ENCODE measurements at places on chromosomes 1 and 21.
A peak's percentile ranks its signal among the peaks of the same experiment; 100 is the strongest.

- no peak for DNase-seq
Measured at GRCh38 chr1:25747046-25747719, 52.8 kb upstream of the SELENON start.

DNA sequence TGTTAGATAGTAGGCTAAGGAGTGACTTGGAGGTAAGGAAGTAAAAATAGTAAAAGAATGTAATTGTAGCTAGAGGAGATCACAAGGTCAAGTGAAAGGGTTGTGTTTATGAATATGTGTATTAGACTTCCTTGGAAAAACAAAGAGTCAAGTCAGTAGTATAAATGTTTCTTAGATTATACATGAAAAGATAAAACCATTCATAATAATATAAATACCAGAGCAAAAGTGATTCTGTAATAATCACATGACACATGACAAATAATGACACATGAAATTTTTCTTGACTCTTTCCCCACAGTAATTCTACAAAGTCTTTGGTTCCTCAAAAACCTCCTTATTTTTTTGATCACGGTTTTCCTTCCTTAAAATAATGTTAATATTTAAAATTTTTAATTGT lies 56.4 kb downstream of the IVNS1ABP start:
- no peak for DNase-seq

GRCh38 chr1:207860531-207860930 lies 50.4 kb downstream of the CD34 start:
- no peak for DNase-seq

GRCh38 chr1:91952187-91952586 lies 3.0 kb downstream of the BRDT start:
- no peak for DNase-seq

- no peak for DNase-seq
Measured at GRCh38 chr21:33856893-33857527, 58.6 kb downstream of the ATP5PO start.

DNA sequence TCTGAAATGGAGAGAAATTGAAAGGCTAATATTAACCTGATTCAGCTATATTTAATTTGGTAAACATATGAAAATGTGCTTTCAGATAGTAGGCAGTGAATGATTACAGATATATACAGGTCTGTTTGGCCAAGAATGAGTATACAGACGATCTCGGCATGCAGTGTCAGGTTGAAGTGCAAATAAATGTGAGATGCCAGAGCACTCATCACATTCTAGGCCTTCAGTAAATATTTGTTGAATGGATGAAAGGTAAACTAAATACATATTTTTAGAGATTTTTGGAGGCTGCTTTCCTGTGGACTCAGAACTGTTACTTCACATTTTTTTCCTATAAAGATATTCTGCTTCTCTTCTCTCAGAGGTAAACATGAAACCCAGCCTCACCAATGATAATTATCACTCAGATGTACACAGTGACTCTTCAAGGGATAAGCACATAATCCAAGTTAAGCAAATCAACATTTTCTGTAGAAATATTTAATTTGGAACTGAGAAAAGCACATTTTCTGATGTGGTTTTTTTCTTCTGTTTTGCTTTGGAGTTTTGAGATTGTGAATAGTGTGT lies 702.9 kb downstream of the BRINP3 start:
- no peak for DNase-seq

- DNase-seq, result no peak
Measured at GRCh38 chr1:169090308-169090899, 16.1 kb upstream of the ATP1B1 start.

GRCh38 chr1:205632669-205633169 lies 908 bp upstream of the ELK4 start:
- DNase-seq, result no peak

GRCh38 chr1:214004014-214004413 lies 16.2 kb downstream of the PROX1 start:
- DNase-seq, result no peak

DNA sequence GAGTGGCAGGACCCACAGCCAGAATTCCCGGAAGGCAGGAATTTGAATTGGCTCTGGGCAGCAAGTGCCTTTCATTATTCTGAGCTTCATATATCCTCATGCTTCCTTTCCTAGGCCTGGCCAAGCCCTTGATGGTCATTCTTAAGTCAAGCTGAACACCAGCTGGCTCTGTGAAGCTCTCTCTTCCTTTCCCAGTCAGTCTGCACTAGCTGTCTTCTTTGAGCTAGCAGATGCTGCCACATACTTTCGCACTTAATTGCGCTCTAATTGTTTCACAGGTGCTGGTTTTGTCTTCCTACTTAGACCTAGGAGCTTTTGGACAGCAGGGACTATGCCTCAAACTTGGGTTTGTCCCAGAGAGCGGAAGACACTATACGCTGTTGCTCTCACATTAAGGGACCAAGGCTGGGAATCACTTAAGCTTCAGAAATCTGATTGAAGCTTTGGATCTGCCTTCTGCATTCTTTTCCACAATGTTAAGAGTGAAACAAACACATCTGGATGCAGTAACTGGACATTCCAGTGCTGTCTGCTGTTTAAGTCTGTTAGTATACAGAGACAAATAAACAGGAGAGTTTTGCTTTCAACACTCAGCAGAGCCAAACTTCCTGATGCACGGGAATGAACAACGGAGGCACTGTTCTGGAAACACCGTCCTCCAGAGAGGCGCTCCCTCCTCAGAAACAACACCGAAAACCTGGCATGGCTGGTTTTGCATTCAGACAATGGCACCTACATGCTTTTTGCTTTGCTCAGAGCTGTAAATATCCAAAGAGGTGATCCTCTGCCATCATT lies 2.2 kb downstream of the TLR5 start:
- DNase-seq, result no peak

DNA sequence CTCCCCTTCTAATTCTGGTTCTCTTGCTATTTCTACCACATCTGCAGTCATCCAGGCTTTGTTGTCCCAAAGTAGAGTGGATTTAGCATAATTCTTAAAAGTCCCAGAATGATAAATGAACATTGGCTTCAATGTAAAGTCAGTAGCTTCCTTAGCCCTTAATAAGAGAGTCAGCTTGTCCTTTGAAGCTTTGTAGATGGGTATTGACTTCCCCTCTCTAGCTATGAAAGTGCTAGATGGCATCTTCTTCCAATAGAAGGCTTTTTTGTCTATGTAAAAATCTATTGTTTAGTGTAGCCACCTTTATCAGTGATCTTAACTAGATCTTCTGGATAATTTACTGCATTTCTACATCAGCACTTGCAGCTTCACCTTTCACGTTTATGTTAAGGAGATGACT lies 181.4 kb upstream of the B3GALT2 start:
- DNase-seq, result no peak

GRCh38 chr1:42955311-42956063 lies 3.2 kb downstream of the SLC2A1 start:
- no peak for DNase-seq

GRCh38 chr1:91836331-91837040 lies 49.5 kb downstream of the TGFBR3 start:
- no peak for DNase-seq

DNA sequence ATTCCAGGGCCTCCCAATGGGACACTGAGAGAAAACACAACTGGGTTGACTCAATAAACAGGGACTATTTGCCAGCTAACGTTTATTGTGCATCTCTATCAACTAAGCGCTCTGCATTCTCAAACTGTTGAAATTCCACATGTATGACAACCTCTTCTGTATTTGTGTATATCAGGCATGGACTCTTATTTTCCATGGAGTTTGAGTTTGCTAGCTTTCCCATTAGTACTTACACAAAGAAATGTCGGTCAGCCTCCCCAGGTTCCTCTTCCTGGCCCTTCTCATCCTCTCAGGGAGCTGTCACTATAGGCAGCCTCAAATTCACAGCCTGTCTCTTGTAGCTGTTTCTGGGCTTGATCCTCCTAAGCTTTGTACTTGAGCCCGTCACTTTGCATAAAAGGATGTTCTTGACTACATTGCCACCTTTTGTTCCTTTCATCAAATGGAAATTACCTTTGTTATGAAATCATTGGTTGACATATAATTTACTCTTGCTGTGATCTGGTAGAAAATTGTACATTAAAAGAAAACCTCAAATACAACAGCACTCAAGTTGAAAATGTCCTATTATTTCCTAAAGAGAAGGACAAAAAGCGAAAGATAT lies 60.0 kb upstream of the NTPCR start:
- no peak for DNase-seq

DNA sequence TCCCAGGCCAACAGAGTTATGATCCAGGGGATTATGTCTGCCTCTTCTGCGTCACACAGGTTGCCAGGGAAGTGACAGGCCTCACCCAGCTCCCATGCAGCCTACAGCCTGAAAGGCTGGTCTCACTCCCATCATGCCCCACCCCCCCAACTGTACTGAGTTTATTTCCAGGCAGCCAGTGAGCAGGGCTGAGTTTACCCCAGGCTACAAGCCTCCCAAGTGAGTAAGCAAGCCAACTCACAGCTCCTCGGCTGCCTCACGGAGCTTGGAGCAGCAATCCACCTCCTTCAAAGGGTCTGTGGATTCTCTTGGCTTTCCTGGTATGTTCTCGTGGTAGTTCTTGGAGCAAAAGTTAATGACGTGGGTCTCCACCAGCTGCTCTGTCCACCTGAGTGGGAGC lies 1147.6 kb upstream of the ADGRL4 start:
- DNase-seq, result no peak

GRCh38 chr1:87905651-87906050 lies 577.0 kb downstream of the LMO4 start:
- no peak for DNase-seq

DNA sequence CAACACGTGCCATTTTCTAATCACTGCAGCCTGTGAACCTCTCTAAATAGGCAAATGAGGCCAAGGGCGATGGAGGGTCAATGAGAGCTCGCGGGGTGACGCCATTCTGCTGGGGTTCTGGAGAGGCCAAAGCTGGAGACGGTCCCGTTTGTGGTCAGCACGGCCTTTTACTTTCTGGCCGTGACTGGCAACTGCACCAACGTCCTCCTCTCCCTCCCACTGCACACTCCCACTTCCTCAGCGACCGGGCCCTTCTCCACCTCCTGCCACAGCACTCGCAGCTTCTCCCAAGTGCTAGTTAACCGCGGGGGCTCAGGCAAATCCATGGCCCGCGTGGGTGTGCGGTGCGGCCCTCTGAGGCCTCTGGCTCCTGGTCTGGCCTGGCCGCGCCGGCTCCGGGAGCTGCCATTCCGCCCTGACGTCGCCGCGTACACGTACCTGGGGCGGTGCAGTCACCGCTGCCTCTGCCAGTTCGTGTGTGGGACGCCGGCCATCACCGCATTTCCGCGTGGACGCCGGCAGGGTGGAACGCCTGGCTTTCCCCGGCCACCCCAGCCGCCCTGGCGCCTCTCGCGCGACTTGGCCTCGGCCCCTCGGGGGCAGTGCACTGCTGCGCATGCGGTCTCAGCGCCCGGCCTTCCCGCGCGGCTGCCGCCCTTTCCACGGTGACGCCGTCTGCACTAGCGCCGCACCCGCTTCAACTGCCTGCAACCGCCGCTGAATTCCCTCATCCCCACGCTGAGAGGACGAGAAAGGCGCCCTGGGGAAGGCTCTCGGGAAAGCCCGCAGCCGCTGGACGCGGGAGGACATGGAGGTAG lies 18.2 kb downstream of the OR2C3 start:
- no peak for DNase-seq

GRCh38 chr1:212794561-212795014 lies 2.9 kb downstream of the TATDN3 start:
- peak; percentile 75 for DNase-seq

- DNase-seq, result no peak
Measured at GRCh38 chr21:40546647-40547046, 300.3 kb downstream of the DSCAM start.

GRCh38 chr1:58307431-58307830 lies 239.1 kb downstream of the OMA1 start:
- no peak for DNase-seq

- DNase-seq, result no peak
Measured at GRCh38 chr1:233037843-233038242, 87.4 kb downstream of the NTPCR start.

DNA sequence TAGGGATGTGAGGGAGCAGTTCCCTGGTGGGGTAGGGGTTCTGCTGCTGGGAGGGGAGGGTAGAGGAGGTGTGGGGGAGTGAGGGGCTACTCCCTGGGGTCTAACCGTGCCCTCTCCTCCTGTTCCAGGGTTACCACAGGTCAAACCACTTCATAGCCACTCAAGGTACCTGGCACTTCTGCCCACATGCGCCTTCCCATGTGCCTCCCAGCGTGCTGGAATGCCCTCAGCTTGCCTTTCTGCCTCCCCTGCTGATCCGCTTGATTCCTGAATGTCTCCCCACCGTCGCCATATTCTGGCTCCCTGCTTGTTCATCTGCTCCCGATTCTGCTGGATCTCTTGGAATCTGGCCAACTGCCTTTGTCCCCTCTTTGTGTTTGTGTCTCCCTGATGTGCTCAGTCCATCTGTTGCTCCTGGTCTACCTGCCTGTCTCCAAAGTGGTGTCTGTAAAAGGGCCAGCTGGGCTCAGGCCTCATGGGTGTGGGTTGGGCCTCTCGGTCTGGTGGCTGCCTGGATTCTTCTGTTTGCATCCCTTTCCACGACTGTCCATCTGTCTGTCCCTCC lies 74.4 kb downstream of the PTPRU start:
- DNase-seq, result no peak

GRCh38 chr1:202221911-202222909 lies 28.6 kb downstream of the LGR6 start:
- no peak for DNase-seq

- no peak for DNase-seq
Measured at GRCh38 chr1:243842161-243842560, 7.9 kb downstream of the AKT3 start.

DNA sequence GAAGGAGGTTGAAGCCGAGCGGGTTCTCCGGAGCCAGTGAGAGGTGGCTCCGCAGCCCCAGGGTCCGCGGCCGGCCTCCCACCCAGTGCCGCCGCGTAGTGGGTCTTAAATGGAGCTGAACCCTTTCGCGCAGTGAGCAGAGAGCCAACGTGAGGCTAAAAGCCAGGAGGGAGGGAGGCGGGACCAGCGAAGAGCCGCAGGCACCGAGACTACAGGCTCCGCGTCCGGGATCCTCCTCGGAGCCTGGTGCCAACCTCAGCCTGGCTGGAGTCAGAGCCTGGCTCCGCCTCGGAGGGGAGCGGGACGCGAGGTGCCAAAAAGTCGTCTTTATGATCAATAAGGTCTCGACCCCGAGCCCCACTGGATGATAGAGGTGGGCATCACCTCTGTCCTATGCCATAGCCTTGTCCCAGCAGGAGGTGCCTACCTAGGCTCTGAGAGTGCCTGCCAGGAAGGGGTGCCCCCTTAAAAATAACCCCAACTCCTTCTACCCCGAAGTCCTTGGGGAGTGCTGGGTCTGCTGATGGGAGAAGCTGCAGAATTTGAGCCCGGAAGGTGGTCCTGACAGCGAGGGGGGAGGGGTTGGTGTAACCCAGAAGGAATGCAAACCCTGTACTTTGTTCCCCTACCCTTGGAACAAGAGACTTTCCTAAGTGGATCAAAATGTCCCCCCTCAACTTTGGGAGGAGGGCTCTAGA lies 1.6 kb downstream of the IGSF21 start:
- DNase-seq, result no peak

- no peak for DNase-seq
Measured at GRCh38 chr1:41009466-41009865, 12.1 kb downstream of the SLFNL1 start.

- no peak for DNase-seq
Measured at GRCh38 chr1:160522622-160523345, at the start of gene SLAMF6. Gene SLAMF6, minus strand, starts transcription at chr1:160523255. Its CDS starts 63 bp downstream, at chr1:160523192.

- peak; percentile 79 for DNase-seq
Measured at GRCh38 chr1:17439250-17440073, at the start of gene RCC2. Gene RCC2, minus strand, starts transcription at chr1:17439677. Its CDS starts 1,163 bp downstream, at chr1:17438514.

GRCh38 chr1:222893255-222893654 lies 78.4 kb downstream of the DISP1 start:
- DNase-seq, result no peak

- DNase-seq, result no peak
Measured at GRCh38 chr1:17687145-17687544, 68.0 kb upstream of the ACTL8 start.
